ENCODE measurements at places on chromosomes 3 and 15.

DNA sequence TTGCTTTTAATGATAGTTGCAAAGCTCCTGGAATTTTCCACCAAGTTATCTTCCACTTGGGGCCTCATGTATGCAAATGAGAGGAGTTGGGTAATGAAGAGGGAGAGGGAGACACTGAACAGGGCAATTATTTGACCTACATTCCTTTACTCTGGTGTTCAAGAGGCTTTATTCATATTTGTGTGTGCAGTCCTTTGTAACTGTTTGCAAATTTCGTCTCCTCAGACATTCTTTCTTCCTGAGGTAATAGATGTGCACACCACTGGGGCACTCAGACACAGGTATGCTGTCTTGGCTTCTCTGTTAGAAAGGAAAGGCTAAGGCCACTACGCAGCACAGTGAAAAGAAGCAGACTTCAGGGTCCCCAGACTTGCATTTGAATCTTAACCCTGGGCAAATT, 189.7 kb upstream of the IL12A start:
- DNase-seq = no peak

GRCh38 chr15:85150130-85150480, 168.4 kb downstream of the PDE8A start:
- DNase-seq = no peak

- no peak for DNase-seq
Measured at GRCh38 chr3:8658306-8659212, 14.0 kb upstream of the SSUH2 start.

GRCh38 chr3:126678693-126679317, 23.9 kb upstream of the TXNRD3 start:
- no peak for DNase-seq

- no peak for DNase-seq
Measured at GRCh38 chr15:33693166-33693800, 275.0 kb upstream of the CHRM5 start.

DNA sequence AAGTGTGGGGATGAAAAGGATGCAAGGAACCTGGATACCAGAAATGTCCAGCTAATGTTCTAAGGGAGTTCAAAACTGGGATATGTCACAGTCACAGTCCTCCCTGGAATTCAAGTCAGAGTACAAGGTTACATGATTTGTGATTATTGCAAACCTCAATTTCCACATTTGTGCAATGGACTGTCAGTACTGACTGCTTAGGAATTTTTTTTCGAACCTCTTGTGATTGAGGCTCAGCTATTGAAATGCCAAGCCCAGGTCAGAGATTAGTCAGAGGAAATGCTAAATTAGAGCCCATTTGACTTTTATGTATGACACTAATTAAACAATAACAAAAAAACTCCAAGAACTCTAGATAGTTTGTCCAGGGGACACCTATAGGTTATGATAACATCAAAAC, 210.2 kb downstream of the THSD4 start:
- DNase-seq = no peak

GRCh38 chr15:29680465-29681165, 141.7 kb downstream of the TJP1 start:
- DNase-seq = no peak

DNA sequence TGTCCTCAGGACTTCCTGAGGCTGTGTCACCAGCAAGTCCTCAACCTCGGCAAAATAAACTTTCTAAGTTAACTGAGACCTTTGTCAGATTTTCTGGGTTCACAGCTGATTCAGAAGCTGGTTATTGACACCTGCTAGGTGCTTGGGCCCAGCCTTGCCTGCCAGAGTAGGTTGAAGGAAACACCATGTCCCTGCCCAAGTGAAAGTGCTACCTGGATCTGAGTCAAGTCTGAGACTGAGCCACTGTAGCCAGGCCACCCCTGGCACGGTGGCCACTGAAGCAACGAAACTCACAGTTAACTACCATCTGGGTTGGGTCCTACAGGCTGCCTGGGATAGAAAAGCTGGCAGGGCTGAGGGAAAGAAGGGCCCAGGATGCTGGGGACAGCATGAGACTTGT, 8.2 kb downstream of the HYAL2 start:
- DNase-seq = no peak

DNA sequence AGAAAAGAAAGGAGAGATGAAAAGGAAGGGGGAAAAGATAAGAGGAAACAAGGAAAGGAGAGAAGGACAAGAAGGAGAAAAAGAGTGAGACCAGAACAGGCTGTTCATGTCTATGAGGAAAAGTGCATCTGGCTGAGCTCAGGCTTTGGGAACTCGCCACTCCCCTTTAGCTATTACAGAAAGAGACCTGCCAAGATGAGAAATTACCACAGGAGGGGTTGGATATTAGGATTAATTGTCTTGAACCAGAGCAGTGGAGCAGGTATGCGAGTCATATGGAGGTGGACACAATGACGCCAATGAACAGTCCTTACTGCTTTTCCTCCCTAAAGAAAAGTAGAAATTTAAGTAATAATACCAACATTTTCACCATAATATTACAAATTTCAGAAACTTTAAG, 577.0 kb upstream of the ARRDC4 start:
- DNase-seq = no peak

GRCh38 chr3:49470714-49471420, 800 bp downstream of the DAG1 start:
- DNase-seq = no peak

DNA sequence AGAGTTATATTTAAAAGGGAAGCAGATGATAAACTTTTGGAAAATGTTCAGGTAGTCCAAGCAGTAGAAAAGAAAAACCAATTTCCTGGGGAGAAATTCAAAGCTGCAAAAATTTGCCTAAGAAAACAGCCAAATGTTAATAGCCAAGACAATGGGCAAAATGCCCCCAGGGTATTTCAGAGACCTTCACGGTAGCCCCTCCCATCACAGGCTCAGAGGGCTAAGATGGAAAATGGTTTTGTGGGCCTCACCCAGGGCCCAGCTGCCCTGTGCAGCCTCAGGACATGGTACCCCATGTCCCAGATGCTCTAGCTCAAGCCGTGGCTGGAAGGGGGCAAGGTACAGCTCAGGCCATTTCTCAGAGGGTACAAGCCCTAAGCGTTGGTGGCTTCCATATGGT, 391.0 kb downstream of the ZIC4 start:
- DNase-seq = no peak

GRCh38 chr3:195911041-195911945, 2.9 kb upstream of the TNK2 start:
- DNase-seq = no peak

GRCh38 chr15:35305031-35305550, 220.0 kb upstream of the NANOGP8 start:
- DNase-seq = no peak

- DNase-seq = no peak
Measured at GRCh38 chr15:77546050-77546501, 86.6 kb downstream of the LINGO1 start.

GRCh38 chr3:39468108-39468436, 592 bp downstream of the MOBP start:
- no peak for DNase-seq

DNA sequence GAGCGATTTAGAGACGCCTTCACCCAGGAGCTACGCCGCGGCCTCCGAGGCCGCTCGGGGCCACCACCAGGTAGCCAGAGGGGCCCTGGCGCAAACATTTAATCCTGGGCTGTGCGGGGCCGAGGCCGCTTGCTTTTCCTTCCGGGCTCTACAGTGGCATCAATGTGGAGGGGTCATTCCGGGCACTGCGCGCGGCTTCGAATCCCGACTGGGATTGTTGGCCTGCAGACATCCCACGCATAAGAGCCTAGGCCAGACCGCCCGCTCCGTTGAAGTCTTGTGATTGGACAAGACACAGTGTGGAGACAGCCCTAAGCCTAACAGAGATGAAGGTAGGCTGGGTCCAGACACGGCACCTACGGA, 568 bp upstream of the NCBP2 start:
- peak; percentile 8 for DNase-seq

- no peak for DNase-seq
Measured at GRCh38 chr3:108103886-108104797, 13.3 kb upstream of the CD47 start.

- no peak for DNase-seq
Measured at GRCh38 chr15:91329914-91330313, 229.9 kb downstream of the SV2B start.

DNA sequence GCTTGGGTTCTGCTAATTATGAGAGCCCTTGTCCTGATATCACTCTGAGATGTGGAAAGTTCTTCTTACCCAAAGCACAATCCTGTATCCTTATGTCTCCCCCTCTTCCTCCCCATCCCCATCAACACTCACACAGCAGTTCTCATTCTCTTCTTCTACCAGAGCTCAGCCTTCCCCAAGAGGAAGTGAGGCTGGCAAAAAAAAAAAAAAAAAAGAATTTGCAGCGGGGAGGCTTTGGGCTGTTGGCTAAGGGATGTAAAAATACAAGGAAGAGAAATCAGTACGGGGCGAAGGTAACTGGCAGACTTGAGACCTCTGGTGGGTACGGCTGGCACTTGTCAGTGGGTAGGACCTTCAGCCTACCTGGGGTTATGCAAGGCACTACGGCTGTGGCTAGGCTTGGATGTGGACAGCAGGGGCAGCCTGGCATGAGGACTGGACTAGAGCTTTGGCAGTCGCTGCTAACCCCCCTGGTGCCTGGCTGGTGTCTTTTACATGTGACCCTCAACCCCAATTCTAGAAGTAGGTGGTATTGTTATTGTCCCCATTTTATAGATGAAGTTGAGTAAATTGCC, 5.4 kb downstream of the VIPR1 start:
- no peak for DNase-seq

GRCh38 chr3:82508-82907, 114.1 kb upstream of the CHL1 start:
- no peak for DNase-seq

GRCh38 chr3:71752831-71753700, 589 bp upstream of the GPR27 start:
- no peak for DNase-seq

- DNase-seq = no peak
Measured at GRCh38 chr3:84126160-84126559, 832.6 kb upstream of the CADM2 start.

DNA sequence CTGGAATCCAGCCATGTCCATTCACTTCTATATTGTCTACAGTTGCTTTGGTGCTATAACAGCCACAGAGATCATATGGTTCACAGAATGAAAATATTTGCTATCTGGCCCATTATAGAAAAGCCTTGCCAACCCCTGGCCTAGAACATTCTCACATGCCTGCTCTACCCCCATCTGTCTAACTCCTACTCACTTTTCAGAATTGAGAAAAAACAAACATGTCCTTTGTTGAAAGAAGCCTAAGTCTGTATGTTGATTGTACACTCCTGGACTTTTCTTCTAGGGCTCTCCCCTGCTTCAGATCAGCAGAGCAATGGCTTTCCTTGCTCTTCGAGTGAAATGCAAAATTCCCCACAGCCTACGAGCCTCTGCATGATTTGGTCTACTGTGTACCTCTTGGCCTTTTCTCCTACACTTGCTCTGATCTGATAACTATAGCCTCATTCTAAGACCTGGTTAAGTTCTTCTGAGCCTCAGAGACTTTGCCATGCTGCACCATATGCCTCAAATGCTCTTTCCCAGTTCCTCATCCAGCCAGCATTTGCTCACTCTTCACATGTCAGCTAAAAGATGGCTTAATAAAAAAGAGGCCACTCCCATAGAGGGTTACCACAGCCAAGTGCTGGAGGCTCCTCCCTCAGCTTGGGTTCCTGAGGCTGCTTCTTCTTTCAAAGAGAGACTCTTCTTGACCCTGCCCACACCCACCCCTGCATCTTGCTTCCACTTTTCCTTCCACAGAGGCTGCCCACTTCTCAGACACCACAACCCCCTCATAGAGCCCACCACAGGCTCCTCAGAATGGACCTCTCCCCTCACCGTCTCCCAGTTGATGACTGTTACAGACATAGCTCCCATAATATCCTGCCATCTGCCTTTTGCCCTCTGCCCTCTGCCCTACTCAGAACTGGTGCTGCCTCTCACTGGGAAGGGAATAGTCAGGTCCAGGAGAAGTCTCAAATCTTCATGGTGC, 22.9 kb upstream of the DCLK3 start:
- DNase-seq = no peak

GRCh38 chr3:49131576-49131975, 1.3 kb downstream of the LAMB2 start:
- DNase-seq = no peak

DNA sequence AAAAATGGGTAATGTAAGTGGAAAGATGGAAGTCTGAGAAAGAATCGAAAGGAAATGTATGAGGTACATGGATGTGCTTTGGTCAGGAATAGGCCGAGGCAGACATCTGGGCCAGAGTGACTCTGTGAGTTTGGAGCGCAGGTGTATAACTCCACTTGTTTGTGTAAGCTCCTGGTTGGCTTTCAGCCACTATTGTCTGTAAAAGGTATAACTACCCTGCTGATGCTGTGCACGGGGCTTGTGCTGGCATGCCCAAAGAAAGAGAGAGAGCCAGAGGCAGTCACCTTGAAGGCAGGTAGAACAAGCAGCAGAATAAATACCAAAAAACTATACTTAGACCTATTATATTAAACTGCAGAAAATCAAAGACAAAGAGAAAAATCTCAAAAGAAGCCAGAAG, 32.7 kb upstream of the CD96 start:
- no peak for DNase-seq

DNA sequence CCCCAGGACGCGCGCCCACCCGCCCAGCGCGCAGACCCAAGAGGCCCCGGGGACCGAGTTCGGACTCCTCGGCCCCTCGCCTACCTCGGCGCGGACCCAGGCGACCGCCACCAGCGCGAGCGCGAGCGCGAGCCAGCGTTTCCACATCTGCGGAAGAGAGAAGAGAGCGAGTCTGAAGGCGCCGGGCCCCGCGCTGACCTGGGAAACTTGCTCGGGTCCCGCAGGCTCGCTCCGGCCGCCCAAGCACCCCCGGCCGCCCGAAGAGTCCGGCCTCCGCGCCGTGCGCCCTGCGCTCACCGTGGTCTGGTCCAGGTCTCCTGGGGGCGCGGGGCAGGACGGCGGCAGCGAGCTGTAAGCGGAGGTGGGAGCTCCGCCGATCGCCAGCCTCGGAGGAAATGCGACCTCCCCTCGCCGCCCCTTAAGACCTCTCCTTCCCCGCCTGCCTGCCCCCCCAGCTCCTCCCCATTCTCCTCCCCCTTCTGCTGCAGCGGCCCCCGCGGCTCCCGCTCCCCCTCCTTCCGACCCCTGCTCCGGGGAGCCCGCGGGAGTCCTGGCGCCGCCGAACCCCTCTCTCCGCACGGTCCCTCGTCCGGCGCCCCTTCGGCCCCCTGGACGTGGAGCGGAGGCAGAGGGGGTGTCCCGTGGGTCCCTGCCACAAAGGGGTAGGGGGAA, at the start of gene FSTL1:
TSS of gene FSTL1 (minus strand) at position 393 of the 672 bp plus-strand sequence. CDS start at position 147, 246 bp downstream.
- peak; percentile 0 for DNase-seq

DNA sequence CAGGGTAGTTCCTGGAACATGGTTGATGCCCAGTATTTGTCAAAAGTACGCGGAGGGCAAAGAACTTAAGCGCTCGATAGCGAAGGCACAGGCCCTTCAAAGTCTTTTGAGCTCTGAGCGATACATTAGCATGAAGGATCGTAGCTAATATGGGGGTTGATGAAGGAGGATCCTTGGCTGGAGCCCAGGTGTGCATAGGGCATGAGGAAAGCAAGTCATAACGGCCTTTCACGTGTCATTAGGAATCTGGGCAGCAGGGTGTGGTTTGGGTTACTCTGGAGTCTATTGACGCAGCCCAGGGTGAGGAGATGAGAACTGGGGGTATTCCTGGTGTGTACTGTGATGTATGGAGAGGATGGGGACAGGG, 31.7 kb downstream of the SPINK8 start:
- DNase-seq = peak; percentile 10
